ENCODE measurements at places on chromosomes 7 and 10. TPM values are rescaled to one million over a fixed set of nuclear protein-coding genes. Genes with fewer than 3 reads are reported as not detected.

The RAMP3 gene
- total RNA-seq: not detected

The FOXI2 gene
- not detected for total RNA-seq

The AQP1 gene
- total RNA-seq: not detected

The ASB10 gene
- not detected for total RNA-seq

The SFXN3 gene
- total RNA-seq: 38.8 TPM

- no peak for DNase-seq
Measured at GRCh38 chr7:113394856-113395255, 276.5 kb upstream of the SMIM30 start.

GRCh38 chr7:523347-524336, 4.0 kb upstream of the PDGFA start:
- DNase-seq: no peak

DNA sequence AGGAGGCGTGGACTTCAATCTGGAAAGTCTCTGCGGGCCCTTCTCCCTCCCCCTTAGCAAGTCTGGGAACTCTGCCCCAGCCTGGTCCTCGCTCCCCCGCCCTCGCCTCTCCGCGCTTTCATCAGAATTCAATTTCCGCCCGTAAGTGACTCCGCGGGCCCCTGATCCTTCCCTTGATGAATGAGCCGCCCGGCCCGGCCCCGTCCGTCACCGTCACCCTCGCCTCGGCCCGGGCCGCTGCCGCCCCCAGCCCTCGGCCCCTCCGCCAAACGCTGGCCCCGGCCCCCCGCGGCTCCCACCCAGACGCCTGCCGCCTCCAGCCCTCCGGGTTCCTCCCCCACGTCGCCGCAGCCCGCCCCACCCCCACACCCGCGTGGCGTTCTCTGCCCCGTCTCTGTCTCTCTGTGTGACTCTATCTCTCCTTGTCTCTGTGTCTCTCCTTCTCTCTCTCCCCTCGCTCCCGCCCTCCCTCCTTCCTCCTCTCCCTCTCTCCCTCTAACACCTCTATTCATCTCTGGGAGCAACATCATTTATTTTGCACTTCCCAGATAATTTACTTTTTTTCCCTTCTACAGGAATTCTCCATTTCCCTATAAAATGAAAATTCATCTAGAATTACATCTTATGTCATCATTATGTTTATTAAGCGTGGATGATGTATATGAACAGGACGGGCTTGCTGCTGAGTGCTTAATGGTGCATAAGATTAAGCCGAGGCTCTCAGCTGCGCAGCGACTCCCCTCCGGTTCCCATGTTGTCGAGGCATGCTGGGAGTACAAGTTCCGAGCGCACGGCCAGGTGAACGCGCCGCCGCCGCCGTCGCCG, 91.2 kb upstream of the PAX2 start:
- no peak for DNase-seq

DNA sequence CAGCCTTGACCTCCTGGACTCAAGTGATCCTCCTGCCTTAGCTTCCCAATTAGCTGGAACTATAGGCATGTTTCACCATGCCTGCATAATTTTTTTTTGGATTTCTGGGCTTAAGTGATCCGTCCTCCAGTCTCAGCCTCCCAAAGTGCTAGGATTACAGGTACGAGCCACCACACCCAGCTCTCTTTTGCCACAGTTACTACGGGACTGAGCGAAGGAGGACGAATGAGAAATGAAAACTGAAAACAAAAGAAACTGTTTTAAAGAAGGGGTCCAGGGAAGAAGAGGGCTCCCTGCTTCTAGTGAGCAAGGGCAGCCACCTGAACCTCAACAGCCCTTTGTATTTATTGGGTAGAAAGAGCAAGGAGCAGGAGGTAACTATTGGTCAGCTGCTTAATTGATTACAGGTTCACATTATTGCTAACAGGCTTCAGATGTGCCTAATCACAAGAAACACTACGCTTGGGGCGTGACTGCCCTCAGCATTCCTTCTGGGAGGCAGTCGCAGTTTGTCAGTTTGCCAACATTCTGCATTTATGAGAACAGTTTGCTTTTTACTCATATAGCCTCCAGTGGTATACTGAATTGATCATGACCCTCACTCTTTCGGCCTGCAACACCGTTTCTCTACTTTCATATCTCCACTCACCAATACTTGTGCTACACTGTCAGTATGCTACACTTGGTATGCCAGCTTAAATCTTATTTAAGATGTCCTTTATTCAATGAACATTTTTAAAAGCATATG, 676.8 kb downstream of the DNAJB9 start:
- peak; percentile 63 for DNase-seq

GRCh38 chr7:55065079-55065478, 46.3 kb downstream of the EGFR start:
- peak; percentile 85 for DNase-seq

GRCh38 chr7:15236952-15237351, 324.9 kb downstream of the AGMO start:
- DNase-seq: no peak

- DNase-seq: no peak
Measured at GRCh38 chr10:104033966-104034365, 51.7 kb downstream of the COL17A1 start.

GRCh38 chr7:23333671-23334246, 34.6 kb downstream of the MALSU1 start:
- peak; percentile 74 for DNase-seq

GRCh38 chr10:77380191-77380590, 257.4 kb downstream of the KCNMA1 start:
- no peak for DNase-seq

GRCh38 chr10:13247784-13248183, 13.6 kb upstream of the UCMA start:
- DNase-seq: no peak

Data from foreskin keratinocyte (primary cell).